ENCODE measurements at places on chromosomes 4 and X.

DNA sequence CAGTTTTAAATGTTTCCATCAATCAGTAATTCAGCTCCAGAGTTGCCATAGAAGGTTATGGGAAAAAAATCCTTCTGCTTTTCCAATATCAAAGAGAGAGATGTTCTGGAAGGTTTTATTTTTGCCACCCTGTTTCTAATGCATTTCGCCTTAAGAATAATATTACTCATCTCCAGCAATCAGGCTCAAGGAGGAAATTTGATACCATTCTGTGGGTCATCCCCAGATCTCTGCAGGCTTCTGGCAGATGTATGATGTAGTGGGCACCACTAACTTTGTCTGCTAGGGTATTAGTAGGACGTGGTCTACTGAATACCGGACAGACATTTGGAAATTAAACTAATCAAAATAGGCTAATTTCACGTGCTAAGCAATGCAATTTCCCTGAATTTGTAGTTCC, 645.4 kb upstream of the TENM3 start:
- no peak for DNase-seq

- DNase-seq = no peak
Measured at GRCh38 chr4:26141051-26141721, 179.6 kb upstream of the RBPJ start.

DNA sequence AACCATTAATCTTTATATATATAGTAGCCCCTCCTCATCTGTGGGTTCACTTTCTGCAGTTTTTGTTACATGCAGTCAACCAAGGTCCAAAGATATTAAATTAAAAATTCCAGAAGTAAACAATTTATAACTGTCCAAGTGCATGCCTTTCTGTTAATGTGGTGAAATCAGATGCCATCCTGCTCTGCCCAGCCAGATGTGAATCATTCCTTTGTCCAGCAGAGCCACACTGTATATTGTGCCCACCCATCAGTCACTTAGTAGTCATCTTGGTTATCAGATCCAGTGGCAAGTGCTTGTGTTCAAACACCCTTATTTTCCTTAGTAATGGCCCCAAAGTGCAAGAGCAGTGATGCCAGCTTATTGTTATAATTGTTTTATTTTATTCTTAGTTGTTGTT, 17.2 kb upstream of the PRDM5 start:
- no peak for DNase-seq

- no peak for DNase-seq
Measured at GRCh38 chr4:164428561-164428960, 325.4 kb upstream of the SMIM31 start.

GRCh38 chrX:40325161-40325560, 227.4 kb upstream of the BCOR start:
- no peak for DNase-seq

GRCh38 chr4:77880784-77881183, 18.2 kb downstream of the MRPL1 start:
- no peak for DNase-seq

DNA sequence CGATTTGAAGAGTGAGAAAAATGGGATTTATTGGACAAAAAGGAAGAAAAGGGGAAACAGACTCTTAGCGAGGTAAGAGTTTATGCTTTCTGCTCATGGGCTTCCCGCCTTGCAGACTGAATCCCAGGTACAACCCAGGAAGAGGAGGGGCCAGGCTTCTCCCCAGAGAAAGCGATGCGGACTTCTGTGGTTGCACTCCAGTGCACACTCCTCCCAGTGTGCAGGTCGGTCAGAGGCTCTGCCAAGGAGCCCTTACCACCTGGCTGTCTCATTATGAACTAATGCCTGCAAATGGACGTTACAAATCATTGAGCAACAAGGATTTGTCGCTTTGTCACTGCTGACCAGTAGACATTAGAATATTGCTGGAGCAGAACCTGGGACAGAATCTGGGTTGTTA, 39.9 kb upstream of the GLRA2 start:
- DNase-seq = no peak

DNA sequence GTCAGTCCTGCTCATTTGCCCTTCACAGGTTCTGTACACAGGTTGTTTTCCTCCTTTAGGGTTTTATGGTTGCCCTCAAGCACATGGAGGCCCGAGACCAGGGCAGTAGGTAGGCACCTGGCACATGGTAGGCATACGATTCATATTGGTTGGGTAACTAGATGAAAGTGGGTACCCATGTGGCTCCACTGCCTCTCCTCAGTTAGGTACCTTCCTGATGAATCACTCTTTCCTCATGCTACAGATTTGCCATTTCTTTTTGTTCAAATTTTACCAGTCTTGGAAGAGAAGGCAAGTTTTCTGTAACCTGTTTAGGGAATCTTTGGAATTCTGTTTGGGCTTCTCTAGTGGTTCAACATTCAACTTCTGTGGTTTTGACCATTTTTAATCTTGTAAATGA, 121.3 kb downstream of the FHIP1A start:
- DNase-seq = no peak

DNA sequence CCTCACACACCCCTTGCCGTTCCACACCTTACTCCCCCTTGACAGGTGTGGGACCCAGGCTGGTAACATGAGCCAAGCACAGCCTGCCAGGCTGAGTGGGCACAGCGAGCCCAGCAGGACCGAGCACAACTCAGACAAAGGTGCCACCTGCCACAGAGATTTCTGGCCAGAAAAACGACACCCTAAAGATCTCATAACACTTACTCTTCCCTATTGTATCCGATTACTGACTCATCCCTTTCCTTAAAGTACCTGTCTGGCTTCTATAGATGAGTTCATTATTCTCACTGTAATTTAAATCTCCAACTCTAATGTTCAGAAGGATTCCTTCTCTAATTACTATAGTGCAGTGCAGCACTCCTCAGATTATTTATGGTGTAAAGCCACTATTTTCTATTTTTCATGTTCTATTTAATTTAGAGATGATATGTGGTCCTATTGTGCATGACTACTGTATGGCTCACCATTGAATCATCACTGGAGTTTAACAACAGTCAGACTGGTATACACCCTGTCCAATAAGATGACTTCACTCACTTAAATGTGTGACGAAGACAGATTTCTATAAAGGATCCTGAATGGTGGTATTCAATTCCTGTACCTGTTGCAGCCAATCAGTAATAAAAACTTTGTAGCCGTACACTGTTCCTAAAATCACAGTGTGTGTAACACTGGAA, 7.6 kb upstream of the SYTL5 start:
- peak; percentile 65 for DNase-seq

- DNase-seq = no peak
Measured at GRCh38 chrX:107849747-107850421, 24.2 kb downstream of the MID2 start.

- no peak for DNase-seq
Measured at GRCh38 chrX:39563178-39563577, 534.6 kb downstream of the BCOR start.

DNA sequence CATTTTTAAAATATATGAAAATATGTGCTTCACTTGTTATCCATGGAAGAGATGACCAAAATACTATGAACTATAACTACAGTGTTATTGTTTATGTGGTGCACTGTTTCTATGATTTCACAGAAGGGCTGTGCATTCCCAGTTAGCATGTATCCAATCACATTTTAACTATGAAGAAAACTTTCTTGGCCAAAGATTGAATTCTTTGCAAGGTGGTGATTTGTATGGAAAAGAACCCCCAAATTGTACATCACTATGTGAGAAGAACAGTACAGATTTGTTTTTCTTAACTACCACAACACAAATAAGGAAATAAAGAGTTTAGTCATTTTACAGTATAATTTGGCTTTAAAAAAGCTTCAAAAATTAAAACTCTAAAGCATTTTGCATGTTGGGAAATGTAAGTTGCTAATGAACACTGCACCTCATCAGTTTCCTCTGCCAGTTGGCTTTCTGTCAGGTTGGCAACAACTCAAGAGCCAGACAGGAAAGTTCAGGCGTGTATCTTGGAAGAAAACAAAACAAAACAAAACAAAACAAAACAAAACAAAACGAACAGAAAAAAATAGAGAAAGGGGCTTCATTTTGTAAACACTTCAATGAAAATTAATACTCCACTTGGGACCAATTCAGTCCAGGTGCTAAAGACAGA, 237.0 kb downstream of the SCFD2 start:
- peak; percentile 26 for DNase-seq

GRCh38 chr4:173943547-173943946, 339.9 kb downstream of the FBXO8 start:
- no peak for DNase-seq

- no peak for DNase-seq
Measured at GRCh38 chrX:42832764-42833549, 55.0 kb upstream of the PPP1R2C start.

DNA sequence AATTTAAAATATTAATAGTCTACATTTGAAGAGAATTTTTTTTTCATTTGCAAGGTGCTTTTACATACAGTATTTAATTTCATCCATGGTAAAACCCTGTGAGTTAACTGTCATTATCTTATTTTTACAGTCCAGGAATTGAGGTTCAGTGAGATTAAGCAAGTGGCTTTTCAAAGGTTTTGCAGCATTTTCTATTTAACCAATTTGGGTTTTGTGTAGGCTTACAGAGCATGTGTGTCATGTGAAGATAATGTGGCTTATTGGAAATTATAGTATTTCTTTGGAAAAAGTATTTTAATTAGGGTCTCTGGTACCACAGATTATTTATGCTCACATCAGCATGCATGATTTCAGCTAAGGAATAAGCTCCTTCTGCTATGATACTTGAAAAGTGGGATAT, 4.5 kb downstream of the XK start:
- DNase-seq = no peak

DNA sequence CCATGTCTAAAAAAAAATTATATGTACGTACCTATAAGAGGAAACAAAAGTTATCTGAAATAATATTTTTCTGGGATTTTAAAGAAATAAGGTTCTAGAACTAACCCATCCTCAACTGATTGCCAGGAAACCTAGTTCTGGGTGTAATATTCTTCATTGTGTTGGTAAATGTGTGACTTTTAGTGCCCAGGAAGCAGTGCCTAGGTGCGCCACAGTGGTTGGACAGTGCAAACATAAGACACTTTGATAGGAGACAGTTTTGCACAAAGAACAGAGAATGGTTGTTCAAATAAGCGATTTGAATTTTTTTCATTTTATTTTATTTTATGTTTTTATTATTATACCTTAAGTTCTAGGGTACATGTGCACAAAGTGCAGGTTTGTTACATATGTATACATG, 22.0 kb upstream of the PTTG2 start:
- DNase-seq = no peak

DNA sequence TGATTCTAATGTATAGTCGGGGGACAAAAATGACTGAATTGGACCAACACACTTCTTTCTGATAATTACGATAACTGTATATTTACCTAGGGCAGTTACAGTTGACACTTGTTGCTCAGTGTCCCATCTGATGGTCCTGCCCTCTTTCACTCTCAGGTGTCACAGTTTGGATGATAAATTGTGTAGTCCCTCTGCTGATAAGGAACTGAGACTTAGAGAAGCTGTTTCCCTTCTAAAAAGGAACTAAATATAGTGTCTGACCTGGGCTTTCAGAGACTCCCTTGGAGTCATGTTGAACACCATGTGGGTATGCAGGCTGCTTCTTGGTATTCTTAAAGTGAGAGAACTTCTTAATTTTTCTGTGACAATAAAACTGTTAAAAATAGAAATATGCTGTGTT, 23.7 kb upstream of the PNPLA4 start:
- no peak for DNase-seq

DNA sequence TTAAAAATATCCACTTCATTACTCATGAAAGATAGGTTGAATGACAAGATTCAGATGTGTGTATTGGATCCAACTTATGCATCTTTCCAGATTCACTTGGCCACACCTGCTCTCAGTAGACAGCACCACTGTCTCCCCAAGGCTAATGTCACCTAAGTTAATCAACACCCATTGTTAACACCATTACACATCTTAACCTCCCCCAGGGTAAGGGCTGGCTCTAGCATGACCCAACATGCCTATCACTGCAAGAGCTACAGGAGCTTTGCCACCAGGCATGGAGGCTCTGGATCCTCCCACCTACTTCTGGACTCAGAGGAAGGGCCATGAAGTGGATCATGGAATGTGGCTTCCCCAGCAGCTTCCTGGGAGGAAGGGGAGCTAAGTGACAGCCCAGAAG, 32.8 kb upstream of the LSM6 start:
- DNase-seq = no peak

DNA sequence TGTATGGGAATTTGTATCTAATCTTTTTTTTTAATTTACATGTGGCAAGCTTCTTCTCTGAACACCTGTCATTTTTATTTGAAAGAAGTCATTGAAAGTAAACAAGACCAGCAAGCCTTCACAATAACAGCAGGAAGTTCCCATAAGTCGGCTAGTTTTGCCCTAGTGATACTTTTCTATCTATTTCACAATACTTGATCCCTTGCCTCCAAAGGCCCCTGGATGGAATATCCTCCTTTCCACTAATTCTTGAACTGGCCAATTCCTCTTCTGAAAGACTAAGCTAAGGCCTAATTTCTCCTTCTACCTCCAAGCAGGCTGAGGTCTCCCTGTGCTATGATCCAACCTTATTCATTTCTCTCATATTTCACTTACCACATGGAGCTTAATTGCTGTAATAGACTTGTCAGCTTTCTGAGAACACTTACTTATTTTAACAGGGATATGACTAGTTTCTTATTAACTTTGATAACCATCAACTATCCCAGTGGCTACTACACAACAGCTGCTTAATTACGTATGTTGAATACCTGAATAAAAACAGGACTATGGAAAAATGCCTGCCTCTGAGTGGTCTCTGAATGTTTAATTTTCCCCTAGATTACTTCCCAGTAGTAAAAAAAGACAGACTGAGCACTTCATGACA, 194.2 kb downstream of the MAD2L1 start:
- DNase-seq = no peak

GRCh38 chr4:8215001-8215427, 15.9 kb downstream of the SH3TC1 start:
- peak; percentile 67 for DNase-seq

GRCh38 chr4:17347445-17347844, 164.4 kb downstream of the QDPR start:
- DNase-seq = peak; percentile 69

- no peak for DNase-seq
Measured at GRCh38 chrX:35046660-35047296, 104.2 kb downstream of the FAM47B start.

DNA sequence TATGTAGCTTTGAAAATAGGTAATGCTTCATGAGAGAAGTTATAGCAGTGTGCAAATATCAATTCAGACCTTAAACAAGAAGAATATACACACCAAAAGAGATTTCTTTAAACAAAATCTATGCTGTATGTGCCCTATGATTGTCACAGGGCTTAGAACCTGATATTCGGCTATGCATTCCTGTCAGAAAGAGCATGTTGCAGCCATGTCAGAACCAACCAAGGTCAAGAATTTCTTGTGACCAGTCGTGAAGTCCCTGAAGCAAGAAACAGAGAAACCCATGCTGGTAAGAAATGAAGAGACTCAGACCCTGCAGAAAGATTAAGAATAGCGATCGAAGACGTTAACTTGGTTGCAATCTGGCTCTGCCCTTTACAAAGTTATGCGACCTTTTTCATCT, 210.3 kb upstream of the SPIN4 start:
- DNase-seq = no peak

- peak; percentile 28 for DNase-seq
Measured at GRCh38 chr4:186554539-186554913, 841 bp downstream of the MTNR1A start.
